ENCODE measurements at places on chromosomes 16 and 17.

GRCh38 chr17:44919411-44919810 is 4.1 kb upstream of the GFAP start:
- DNase-seq, result no peak

GRCh38 chr16:69918241-69918640 is 32.9 kb upstream of the CLEC18A start:
- DNase-seq, result no peak

GRCh38 chr16:75862098-75862386 is 135.8 kb upstream of the CPHXL start:
- DNase-seq, result no peak

DNA sequence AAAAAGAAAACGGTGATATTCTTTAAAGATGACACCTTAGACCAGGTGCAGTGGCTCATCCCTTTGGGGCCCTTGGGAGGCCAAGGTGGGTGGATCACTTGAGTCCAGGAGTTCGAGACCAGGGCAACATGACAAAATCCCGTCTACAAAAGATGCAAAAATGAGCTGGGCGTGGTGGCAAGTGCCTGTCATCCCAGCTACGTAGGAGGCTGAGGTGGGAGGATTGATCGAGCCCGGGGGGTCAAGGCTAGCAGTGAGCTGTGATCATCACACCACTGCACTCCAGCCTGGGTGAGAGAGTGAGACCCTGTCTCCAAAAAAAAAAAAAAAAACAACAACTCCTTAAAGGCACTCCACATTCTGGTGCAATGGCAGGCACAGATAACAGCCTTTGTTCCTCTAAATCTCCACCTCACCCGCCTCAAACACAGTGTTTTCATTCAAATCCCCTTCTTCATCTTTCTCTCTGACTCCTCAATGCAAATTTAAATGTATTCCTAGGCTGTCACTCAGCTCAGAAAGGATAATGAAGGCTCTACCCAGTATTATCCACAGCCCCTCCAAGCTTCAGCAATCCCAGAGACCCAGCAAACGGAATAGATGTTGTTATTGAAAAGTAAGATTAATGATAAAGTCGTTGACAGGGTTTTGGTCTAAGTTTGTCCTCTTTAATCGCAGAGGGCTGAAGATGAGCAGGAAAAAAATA is 56.2 kb upstream of the CACNG5 start:
- no peak for DNase-seq

- DNase-seq, result peak; percentile 81
Observed at GRCh38 chr17:81428948-81429774, 33.9 kb downstream of the BAHCC1 start.

- no peak for DNase-seq
Observed at GRCh38 chr16:85583491-85584181, 29.5 kb upstream of the GSE1 start.

- DNase-seq, result no peak
Observed at GRCh38 chr16:64017796-64018195, 1104.1 kb downstream of the CDH11 start.

DNA sequence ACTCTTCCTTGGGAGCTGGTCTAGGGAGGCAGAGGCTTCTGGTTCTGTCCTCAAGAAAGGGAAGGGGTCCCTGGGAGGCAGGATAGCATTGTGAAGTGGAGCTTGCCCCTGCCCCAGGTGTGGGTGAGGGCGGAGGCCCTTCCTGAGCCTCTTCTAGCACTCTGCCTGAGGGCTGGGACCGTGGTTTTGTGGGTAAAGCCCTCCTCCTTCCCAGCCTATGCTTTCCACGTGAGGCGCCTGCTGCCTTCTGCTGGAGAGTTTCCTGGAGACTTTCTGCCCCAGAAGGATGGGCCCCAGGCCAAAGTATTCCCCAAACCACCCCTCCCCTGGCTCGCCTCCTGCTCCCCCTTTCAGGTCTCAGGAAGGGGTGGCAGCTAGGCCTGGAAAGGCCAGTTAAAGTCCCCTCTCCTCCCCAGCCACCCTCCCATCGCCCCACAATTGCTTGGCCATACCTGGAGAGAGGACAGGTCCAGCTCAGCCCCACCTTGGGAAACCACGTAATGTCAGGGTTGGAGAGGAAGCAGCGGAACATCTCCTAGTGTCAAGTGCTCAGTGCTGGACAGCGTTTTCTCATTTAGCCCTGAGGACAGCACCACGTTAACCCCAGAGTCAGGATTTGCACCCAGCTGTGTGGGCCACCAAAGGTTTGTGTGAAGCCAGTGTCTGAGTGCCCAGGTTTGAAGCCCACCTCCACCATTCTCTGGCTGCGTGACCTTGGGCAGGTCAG is 5.6 kb downstream of the SBK1 start:
- no peak for DNase-seq

GRCh38 chr16:56191156-56191815 is at the start of gene GNAO1:
Gene GNAO1 (plus strand): TSS chr16:56191489. CDS start chr16:56192236, 747 bp downstream.
- DNase-seq, result peak; percentile 86
